Stimulated activated CD4-positive, alpha-beta T cell treated with anti-CD3 and anti-CD28 coated beads, Interleukin-4, amount 100 ng/mL, for 24 hours (primary cell): ENCODE measurements at places on chromosomes 1 and 21.

DNA sequence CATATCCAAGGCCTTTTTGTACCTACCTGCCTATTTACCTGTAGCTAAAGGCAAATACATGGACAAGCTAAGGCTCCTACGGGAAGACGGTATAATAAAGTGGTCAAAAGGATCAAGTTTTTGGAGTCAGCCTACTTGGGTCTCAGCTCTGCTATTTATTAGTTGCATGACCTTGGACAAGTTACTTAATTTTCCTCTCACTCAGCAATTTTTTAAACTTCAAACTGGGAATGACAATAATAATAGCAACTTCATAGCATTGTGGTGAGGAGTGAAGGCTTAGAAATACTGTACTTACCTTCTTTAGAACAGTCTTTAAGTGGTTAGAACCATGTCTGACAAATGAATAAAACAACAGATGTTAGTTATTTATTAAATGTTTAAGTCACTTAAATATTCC is 60.2 kb upstream of the SLC35F3 start:
- no peak for DNase-seq

DNA sequence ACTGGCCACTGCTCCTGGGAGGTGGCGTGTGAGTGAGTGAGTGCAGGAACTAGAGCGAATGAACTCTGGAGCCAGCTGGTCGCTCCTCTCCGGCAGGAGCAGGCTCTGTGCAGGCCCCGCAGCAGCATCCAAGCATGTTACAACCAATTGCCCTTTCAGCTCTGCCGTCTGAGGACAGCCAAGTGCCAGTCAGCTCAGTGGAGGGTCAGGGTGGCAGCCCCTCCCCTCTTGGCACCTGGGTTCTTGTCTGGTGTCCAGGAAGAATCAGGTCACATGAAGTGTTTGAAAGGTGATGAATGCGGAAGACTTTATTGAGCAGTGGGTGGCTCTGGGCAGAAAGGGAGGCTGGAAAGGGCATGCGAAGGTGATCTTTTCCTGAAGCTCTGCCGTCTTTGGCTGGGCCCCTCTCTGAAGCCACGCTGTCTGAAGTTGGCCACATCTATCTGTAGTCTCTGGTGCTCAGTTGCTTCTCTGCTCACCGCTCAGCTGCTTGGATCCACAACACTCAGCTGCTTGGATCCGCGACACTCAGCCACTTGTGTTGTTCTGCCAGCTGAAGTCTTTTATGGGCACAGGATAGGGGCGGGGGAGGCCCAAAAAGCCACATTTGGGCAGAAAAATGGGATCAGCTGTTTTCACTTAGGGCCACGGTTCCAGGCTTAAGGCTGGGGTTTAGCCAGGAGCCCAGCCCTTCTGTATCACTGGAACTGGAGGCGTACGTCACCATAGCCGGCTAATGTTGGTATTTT is 139.8 kb downstream of the ADSS2 start:
- no peak for DNase-seq

DNA sequence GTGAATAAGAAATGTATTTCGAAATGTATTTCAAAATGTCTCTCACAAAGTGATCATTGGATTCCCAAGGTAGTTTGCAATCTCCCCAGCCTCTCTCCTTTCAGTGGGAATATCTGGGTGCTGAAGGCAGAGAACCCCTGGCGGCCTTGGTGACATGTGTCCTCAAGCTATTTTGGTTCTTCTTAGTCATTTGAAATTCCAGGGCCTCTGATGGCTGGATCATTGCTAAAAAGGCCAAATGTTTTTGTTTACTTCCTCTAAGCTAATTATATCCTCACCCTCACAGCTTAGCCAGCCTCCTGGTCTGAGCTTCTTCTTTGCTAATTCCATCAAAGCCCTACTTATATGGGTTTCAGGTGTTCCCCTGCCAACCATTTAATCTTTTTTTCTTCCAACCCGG is 71.2 kb downstream of the LRRC40 start:
- DNase-seq: no peak

- peak; percentile 17 for DNase-seq
These were observed 858 bp upstream of the SUSD4 start for GRCh38 chr1:223364685-223365382.

GRCh38 chr1:188941986-188942385 is 1535.7 kb downstream of the BRINP3 start:
- DNase-seq: no peak

GRCh38 chr1:50610563-50610962 is 187.3 kb upstream of the DMRTA2 start:
- DNase-seq: no peak

GRCh38 chr1:9009438-9010370 is 16.5 kb downstream of the SLC2A7 start:
- peak; percentile 24 for DNase-seq

GRCh38 chr1:52632732-52633290 is at the start of gene SHISAL2A:
Gene SHISAL2A (plus strand): TSS chr1:52633168. CDS start chr1:52633494, 326 bp downstream.
- DNase-seq: peak; percentile 58

GRCh38 chr1:94514095-94514727 is 27.3 kb downstream of the F3 start:
- no peak for DNase-seq

DNA sequence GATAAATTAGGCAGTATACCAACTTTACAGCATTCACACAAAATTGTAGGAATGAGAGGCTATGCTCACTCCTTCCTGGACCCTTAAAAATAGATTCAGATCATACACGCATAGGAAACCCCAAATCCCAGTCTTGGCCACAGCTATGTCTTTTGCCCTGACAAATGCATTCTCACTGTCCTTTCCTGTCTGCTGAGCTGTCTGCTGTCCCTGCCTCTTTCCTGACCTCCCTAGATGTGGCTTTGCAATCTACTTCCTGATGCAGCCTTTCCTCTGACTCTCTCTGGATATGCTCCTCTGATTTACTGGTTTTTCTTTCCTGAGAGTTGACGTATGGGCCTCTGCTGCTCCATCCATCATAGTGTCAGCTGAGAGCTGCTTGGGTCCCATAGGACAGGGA is 59.8 kb upstream of the SLC35F3 start:
- DNase-seq: no peak

GRCh38 chr1:39061951-39062350 is 35.8 kb downstream of the NDUFS5 start:
- DNase-seq: no peak

GRCh38 chr1:150642296-150642695 is 12.9 kb upstream of the ENSA start:
- DNase-seq: no peak

DNA sequence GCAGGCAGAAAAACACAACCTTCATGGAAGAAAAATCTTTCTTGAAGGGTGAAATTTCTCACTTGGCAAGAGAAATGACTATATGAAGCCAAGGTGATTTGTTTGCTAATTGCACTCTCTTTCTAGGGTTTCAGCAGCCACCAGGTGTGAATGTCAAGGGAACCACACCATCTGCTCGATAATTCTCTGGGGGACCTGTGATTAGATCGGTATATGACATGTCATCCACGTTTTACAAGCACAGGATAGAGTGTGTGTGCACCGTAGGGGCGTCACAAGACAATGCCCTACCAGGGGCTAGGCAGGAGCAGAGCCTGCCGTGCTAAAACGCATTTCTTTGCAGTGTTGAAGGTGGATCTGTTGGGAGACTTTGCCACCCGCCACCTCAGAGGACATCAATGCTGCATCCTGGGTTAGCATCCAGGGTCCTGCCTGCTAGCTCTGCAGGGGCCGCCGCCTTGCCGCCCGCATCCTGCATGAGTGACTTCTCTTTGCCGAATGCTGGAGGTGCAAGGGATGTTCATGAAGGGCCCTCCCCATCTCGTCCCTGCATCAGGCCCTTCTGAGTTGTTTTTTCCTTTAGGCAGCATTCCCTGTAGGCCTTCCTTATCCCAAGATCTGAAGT is 37.8 kb upstream of the CCSAP start:
- no peak for DNase-seq

DNA sequence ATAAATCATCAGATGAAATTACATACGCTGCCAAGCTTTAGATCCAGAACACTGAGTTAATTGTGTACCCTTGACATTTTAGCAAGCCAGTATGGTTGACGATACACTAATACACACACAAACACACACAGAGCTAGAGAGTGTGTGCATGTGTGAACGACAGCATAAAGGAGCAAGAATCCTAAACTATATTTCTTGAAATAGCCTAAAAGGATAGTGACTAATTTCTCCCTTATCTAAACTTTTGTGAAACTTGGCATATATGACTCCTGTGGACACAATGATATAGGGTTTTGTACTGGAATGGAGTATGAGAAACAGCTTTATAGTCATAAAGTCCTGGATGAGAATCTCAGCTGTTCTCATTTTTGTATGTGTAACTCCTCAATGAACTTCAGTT is 65.1 kb upstream of the DMRTA2 start:
- no peak for DNase-seq

GRCh38 chr21:43916691-43917514 is 51.9 kb downstream of the AGPAT3 start:
- DNase-seq: peak; percentile 61

DNA sequence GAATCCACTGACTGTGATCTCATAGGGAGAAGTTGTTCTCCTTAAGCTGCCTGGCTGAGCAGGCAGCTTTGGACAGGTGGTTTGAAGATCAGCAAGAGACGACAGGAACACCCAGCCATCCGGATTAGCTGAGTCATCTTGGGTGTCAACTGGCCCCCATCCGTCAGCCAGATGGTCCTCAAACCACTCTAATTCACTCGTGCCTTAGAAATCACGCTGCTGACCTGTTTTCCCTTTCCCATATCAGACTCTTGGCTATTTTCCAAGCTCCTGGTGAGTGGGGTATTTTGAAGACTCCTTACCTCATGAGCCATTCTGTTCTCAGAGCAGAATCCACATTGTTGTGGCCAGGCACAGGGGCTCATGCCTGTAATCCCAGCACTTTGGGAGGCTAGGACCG is 149.1 kb upstream of the L1TD1 start:
- no peak for DNase-seq

- DNase-seq: no peak
These were observed 35.2 kb downstream of the GRIK1 start for GRCh38 chr21:29904359-29905282.

- no peak for DNase-seq
These were observed 12.3 kb upstream of the PHC2 start for GRCh38 chr1:33443080-33443704.

- peak; percentile 30 for DNase-seq
These were observed 11.0 kb downstream of the ZBTB7B start for GRCh38 chr1:155013632-155014031.

DNA sequence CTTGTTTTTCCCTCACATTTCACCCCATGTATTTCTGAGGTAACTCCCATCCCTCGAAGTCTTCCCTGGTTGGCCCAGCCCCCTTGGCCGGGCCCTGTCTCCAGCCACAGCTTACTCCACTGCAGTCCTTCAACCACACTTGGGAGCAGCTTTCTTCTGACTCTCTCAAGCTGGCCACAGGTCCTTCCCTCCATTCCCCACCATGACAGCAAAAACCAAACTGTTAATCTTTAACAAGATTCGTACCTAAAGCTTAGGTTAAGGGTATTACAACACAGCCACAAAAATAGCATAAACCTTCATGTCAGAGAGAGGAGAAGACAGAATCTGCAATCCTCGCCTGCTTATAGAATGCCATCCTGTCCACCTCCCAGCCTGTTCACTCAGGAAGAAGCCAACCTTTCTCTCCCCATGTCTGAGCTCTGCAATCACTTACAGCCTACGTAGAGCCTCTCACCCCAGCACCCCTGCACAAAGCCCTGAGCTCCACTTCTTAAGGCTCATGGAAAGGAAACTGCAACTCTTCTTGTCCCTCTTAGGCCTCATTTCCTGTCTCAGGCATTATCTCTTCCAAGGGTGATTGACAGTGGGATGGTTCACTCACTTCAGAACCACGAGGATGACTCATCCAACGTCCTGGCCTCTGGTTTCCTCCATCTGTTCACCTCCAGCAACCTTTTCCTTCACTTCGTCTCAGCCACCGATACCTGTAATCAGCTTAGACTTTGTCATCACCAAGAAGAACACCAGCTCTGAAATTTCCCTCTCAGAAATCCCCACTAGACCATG is 72.8 kb downstream of the CD2 start:
- DNase-seq: peak; percentile 80

GRCh38 chr1:65050735-65051134 is 84.4 kb upstream of the JAK1 start:
- no peak for DNase-seq

DNA sequence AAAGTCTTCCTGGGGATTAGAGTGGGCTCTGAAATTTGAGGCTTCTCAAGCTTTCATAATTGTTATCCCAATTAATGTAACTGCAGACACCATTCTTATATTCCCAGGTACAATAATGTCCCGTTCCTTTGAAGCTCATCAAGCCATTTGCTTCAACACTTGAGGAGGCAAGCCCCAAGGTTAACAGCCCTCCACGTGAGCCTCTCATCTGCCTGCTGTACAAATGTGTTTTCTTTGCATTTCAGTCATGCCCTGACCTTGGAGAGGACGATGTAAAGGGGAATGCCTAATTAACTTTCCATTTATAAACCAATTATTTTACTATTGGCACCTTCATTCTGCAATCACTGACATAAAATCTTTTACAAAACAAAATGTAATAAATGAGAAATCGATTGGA is 106.3 kb downstream of the SETD4 start:
- no peak for DNase-seq

GRCh38 chr1:231629132-231629531 is 2.5 kb downstream of the DISC1 start:
- DNase-seq: no peak

DNA sequence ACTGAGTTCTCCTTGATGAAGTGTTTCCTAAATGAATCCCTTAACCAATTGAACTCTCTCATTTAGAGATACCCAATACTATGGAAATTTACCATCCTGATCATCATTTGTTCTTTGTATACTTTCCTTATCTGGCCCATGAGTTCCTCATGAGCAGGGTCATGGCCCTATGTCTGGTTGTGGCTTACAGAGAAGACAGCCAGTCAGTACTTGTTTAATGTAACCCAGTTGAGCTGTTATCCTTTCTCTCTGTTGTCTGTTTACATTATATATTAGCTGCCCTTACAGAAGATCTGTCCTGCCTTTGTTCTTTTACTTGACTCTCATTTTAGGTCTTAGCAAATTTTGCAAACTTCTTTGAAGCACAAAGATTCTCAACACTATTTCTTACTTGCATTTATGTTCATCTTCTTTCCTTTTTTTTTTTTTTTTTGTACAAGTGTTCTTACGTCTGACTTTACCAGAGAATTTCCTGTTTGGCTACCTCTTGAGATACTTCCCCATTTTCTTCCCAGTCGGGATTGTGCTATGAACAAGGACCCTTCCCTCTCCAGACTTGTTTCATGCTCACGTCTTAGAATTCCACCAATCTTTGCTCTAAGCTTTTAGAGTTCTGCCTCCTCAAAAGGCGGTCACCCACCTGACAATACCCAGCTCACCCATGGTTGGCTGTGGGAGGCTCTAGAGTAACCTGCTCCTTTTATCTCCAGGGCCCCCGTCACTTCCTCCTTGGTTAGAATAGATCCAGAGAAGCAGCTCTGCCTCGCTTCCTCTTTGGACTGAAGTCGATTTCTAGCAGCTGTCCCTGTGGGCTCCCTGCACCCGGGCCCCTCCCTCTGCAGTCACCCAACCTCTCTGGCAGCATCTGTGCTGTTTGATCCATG is 53.6 kb upstream of the RUNX1 start:
- DNase-seq: peak; percentile 22

DNA sequence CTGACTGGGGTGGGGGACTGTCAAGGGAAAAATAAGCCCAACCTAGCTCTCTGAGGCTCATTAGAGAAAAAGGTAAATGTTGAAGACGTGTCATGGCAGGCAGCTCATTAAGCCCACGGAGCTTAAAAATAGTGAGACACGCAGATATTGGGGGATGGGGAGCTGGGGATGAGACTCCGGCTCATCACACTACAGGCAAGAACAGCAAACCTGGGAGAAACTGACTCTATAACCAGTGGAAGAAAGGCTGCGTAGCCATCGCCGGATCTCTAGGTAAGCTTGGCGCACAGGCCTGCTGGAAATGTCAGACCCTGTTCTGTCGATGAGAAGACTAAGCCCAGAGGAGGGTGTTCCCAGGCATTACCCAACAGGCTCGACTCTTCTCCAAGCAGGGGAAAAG is 78.0 kb downstream of the SYT2 start:
- no peak for DNase-seq
